ENCODE measurements at places on chromosomes 5 and 9. TPM values are rescaled to one million over a fixed set of nuclear protein-coding genes. Genes with fewer than 3 reads are reported as not detected.
A peak's percentile ranks its signal among the peaks of the same experiment; 100 is the strongest.

The KIAA0825 gene
- 1.4 TPM for total RNA-seq

The OBP2A gene
- total RNA-seq = not detected

The RLN1 gene
- total RNA-seq = 0.13 TPM

The C9orf153 gene
- total RNA-seq = 0.38 TPM

The PCDHB6 gene
- total RNA-seq = 0.13 TPM

The IL17B gene
- not detected for total RNA-seq

The FGF18 gene
- total RNA-seq = not detected

The HAVCR1 gene
- not detected for total RNA-seq

DNA sequence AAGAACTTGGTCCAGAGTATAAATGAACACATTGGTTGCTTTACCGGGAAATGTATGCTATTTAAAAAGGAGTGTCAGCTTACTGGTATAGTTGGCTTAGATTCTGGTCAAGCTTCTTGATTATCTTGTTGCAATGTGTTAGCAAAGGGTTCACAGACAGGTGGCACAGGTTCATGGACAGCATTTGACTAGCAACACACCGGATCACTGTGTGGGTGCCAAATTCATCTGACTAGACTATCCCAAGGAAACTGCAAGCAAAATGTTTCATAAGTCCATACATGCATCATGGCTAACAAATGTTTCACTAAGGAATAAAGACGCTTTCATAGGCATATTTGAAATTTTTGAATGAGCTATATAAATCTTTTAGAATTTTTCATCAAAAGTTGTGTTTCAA, 274.1 kb downstream of the PLK2 start:
- no peak for DNase-seq

DNA sequence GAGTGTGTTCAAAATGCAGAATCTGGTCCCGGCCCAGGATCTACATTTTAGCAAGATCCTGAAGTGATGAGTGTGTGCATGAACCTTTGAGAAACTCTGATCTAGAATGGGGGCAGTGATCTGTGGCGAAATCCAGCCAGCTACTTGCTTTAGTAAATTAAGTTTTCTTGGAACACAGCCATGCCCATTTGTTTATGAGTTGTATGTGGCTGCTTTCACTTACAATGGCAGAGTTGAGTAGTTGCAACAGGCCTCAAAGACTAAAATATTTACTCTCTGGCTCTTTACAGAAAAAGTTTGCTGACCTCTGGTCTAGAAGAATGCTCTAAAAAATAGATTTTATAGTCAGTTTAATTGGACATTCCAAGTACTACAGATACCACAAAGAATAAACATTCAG, 588.3 kb downstream of the BNC2 start:
- DNase-seq = no peak

GRCh38 chr5:37208883-37209797, 40.0 kb downstream of the CPLANE1 start:
- DNase-seq = no peak

DNA sequence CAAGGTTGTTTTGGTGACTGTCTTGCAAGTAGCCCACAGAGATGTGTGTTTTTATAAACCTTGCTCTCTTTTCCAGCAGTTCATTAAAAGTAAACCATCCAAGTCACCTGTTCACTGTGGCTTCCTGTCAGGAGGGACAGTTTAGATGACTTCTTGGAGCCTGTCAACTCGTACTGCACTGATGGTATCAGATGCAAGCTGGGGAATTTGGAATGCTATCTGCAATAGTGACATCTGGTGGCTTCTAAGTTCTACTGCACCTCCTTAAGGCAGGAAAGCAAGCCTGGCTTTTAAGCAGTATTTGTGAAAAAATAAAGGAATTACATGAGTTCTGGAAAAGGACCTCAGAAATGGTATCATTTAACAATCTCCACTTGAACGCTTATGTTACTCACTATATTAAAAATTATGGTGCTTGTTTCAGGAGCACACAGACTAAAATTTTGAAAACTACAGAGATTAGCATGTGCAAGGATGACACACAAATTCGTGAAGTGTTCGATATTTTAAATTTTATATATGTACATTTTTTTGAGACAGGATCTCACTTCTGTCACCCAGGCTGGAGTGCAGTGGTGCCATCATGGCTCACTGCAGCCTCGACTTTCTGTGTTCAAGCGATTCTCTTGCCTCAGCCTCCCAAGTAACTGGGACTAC, 164.0 kb downstream of the TTC39B start:
- DNase-seq = peak; percentile 70

DNA sequence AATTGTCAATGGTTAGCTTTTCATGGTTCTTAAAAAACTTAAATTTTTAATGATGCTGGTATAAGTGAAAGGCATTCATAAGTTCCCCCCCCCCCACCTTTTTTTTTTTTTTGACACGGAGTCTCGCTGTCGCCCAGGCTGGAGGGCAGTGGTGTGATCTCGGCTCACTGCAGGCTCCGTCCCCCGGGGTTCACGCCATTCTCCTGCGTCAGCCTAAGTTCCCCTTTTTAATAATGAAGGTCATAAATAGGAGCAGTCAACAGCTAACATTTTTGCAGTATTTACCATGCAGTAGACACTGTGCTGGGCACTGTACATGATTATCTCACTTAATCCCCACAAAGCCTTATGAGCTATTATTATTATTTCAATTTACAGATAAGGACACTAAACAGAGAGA, 556.3 kb downstream of the PDE4D start:
- DNase-seq = no peak

- DNase-seq = no peak
Measured at GRCh38 chr9:107034831-107035230, 171.9 kb downstream of the ZNF462 start.

GRCh38 chr9:69971643-69972449, 71.8 kb upstream of the MAMDC2 start:
- peak; percentile 22 for DNase-seq

DNA sequence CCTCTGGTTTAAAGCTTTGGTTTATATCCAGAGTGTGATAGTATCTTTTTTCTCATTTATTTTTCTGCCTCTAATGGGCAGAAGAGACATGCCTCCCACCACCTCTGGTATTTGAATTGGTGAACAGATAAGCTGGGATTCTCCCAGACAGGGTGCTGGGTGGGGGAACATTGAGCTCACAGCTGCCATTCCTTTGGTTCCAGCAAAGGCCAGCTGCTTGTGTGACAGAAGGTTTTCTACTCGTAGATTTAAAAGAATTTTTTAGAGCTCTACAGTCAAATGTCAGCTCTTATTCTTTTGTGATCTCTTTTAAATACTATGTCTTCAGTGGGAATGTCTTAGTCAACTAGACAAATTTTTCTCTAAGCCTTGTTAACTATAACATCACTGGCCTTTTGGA, 54.7 kb upstream of the ADAMTS16 start:
- DNase-seq = no peak

GRCh38 chr5:14114615-14115251, 28.4 kb upstream of the TRIO start:
- DNase-seq = no peak

DNA sequence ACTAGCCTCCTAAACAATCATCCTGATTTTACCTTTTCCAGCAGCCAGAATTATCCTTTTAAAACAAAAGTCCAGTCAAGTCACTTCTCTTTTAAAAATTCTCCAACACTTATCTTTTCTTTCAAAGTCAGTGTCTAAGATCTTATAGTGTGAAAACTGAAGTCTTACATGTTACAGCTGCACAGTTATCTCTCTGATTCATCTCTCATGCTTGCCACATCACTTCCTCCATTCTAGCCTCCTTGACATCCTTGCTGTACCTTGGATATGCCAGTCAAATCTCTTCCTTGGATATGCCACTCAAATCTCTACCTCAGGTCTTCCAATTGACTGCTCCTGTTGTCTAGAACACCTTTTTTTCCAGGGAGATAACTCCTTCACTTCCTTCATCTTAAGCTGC, 361.7 kb upstream of the FTMT start:
- no peak for DNase-seq

GRCh38 chr9:135360617-135361016, 119.0 kb upstream of the PPP1R26 start:
- no peak for DNase-seq

GRCh38 chr5:126452477-126452876, 29.3 kb downstream of the GRAMD2B start:
- no peak for DNase-seq

DNA sequence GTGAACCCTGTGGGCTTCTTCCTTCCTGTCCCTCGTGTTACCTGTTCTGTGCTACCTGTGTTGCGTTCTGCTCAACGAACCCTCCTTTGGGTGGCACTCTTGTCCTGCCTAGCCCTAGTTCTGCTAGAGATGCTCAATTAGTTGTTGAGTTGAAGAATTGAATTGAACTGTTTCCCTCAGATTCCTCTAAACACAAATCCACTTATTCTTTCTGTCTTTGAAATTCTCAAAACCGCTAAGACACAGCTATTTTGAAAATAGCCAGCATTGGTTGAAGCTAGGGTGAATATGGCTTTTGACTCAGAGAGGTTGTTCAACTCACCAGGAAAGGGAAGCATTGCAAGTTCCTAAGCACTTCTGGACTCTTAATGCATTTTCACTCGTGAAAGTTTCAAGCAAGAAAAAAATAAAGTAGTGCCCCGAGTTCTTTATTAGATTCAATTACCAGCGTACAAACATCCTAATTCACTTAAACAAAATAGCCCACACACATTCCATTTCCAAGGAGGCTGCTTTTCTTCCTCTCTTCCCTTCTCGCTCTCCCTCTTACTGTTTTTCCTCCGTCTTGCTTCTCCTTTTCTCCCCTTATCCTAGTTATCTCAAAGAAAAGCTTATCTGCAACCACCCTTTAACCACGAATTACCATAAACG, 642 bp upstream of the ITGA1 start:
- DNase-seq = no peak

DNA sequence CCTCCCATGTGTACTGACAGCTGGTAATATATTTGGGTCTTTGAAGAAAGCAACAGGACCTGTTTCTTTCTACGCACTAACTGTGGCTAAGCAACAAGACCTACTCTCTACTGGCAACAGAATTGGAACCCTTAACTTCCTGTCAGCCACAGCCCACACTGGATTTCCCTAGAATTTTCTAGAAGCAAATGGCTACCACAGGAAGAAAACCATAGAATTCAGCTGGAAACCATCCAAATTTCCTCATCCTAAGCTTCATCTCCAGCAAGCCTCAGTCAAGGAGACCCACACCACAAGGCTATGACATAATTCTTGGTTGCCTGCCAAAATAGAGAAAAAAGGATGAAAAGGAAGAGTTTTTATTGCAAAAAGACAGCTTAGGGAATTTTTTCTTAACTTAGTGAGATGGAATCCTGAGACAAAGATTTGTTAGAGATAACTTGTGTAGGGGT, 171.8 kb upstream of the TNC start:
- no peak for DNase-seq

- DNase-seq = no peak
Measured at GRCh38 chr5:108174286-108174685, 207.6 kb downstream of the FBXL17 start.

GRCh38 chr5:139806111-139806510, 10.5 kb downstream of the PSD2 start:
- no peak for DNase-seq

DNA sequence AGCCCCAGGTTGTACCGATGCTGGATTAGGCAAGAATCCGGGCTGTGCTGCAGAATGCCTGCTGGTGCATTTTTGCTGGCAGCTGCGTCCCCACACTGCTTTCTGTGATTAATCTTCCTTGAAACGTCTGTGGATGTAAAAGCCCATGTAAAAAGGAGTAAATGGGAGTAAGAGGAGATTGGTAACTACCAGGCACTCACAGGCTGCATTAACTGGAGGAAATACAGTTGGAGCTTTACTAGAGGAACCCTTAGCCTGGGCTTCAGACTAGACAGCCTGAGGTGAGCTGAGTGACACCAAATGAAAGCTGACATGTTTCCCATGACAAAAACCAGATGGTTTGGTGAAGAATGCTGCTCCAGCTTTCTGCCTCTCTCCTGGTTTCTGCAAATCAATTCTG, 190.4 kb upstream of the GAS1 start:
- no peak for DNase-seq

DNA sequence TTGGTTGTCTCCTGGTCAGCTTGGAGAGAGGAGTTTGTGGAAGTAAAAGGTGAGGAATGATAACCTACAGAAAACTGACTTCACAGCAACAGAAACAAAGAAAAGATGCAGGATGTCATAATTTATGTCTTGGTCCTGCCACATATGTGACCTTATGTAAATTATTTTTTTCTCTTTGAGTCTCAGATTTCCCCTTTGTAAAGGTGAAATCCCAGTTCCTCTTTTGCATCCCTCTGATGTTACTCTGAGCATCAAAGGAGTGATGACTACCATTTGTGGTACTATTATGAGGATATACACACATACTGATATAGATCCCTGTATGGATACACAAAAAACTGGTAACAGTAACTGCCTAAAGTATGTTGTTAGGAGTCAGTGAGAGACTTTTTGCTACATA, 1.4 kb upstream of the THG1L start:
- no peak for DNase-seq

DNA sequence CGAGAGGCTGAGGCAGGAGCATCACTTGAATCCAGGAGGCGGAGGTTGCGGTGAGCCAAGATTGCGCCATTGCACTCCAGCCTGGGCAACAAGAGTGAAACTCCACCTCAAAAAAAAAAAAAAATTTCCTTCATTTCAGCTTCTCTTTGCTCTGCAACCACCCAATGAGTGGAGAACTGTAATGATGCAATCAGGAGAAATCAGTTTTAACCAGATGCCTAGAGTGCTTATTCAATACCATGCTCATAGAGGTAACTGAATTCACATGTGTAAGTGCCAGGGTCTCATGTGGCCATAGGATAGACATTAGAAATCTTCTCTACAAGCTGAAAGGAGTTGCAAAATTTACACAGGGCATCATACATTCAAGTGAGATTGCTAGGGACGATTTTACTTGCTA, 70.6 kb downstream of the HMHB1 start:
- DNase-seq = no peak

DNA sequence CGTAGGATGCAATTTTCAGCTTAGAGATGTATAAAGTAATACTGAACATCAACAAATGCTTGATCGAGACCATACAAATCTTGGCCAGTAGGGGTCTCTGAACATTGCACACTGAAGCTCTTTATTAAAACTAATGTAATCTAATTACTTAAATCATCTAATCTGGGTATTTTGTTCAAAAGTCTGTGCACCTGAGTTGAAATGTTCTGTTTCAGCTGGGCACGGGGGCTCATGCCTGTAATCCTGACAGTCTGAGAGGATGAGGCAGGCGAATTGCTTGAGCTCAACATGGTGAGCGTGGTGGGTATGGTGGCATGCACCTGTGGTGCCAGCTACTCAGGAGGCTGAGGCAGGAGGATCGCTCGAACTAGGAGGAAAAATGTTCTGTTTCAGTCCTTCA, 41.0 kb downstream of the ESM1 start:
- DNase-seq = peak; percentile 74

DNA sequence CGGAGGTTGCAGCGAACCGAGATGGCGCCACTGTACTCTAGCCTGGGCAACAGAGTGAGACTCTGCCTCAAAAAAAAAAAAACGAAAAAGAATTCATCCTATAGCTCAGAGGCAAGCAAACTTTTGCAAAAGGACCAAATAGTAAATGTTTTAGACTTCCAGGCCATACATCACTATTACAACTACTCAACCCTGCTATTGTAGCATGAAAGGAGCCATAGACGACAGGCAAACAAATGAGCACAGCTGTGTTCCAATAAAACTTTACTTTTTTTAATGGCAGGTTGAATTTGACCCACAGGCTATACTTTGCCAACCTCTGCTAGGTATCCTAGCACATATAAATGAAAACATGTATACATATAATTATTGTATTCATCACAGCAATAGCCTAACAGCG, 58.9 kb upstream of the SLC30A5 start:
- no peak for DNase-seq

- DNase-seq = no peak
Measured at GRCh38 chr9:38720083-38720745, at the start of gene FAM240B. Gene FAM240B (minus strand): TSS chr9:38720133. CDS start chr9:38703999, 16,134 bp downstream.
